Naive thymus-derived CD8-positive, alpha-beta T cell (primary cell): ENCODE measurements at places on chromosomes 16 and 17.

- no peak for DNase-seq
These were observed 93.9 kb downstream of the STH start for GRCh38 chr17:46092991-46093390.

DNA sequence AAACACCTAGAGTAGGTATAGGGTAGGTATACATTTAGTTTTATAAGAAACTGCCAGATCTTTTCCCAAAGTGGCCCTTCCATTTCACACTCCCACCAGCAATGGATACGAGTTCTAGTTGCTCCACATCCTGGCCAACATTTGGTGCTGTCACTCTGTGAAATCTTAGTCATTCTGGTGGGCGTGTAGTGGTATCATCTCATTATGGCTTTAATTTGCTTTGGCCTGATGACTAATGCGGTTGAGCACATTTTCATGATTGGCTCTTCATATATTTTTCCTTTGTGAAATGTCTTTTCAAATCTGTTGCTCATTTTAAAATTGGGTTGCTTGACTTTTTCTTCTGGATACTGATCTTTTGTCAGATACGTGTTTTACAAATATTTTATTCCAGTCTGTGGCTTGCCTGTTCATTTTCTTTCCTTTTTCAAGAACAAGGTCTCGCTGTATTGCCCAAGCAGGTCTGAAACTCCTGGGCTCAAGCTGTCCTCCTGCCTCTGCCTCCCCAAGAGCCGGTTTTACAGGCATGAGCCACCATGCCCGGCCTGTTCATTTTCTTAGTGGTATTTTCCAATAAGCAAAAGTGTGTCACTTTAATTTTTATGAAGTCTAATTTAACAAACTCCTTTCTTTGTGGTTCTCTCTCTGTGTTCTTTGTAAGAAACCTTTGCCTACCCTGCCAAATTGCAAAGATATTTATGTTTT, 192.4 kb downstream of the SEC14L1 start:
- DNase-seq, result no peak

DNA sequence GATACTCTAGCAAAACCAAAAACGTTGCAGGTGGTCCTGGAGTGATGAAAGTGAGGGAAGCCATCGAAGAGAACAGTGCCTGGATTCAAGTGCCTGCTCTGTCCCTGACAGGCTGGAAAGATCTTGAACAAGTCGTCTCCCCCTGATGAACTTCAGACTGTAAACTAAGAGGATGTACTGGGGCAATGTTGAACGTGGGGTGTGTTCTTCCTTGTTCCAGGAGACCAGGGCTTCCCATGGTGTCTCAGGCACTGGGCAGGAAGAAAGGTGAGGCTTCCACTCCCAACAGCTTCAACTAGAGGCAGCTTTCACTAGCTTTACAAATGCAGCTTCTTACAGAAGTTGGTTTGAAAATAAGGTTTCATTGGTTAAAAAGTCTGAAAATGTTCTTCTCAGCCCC, 21.4 kb upstream of the NF1 start:
- no peak for DNase-seq

- DNase-seq, result no peak
These were observed 75.3 kb upstream of the TBC1D3K start for GRCh38 chr17:37848690-37849616.

DNA sequence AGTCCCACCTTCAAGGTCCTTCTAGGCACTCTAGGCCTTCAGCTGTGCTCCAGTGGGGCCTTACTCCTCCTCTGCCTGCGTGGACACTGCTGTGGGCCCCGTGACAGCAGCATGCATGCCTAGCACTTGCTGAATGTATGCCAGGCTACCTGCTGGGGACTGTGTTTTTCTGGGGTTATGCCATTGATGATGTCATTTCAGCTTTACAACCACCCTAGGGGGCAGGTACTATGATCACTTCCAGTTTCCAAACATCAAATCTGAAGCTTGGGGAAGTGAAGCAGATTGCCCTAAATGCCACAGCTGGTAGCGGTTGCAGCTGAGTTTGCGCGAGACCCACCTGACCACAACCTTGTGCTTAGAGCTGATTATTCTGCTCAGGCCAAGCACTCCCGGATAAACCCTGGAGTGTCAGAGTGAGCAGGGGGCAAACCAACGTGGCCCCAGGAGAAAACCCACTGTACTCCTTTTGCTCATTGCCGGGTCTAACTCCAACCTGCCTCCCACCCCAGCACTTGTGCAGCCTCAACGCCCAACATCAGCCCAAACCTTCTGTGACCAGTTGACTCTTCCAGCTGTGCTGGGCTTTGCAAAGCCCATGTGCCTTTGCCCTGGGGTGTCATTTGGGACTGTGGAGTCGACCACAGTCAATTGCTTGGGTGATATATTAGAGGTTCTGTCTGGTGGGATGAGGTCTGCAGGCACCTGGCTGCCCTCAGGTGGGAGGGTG, 168.4 kb downstream of the ENGASE start:
- DNase-seq, result no peak

- no peak for DNase-seq
These were observed 36.0 kb downstream of the ITFG1 start for GRCh38 chr16:47424846-47425245.

GRCh38 chr16:82005027-82005830, 6.0 kb downstream of the SDR42E1 start:
- no peak for DNase-seq

DNA sequence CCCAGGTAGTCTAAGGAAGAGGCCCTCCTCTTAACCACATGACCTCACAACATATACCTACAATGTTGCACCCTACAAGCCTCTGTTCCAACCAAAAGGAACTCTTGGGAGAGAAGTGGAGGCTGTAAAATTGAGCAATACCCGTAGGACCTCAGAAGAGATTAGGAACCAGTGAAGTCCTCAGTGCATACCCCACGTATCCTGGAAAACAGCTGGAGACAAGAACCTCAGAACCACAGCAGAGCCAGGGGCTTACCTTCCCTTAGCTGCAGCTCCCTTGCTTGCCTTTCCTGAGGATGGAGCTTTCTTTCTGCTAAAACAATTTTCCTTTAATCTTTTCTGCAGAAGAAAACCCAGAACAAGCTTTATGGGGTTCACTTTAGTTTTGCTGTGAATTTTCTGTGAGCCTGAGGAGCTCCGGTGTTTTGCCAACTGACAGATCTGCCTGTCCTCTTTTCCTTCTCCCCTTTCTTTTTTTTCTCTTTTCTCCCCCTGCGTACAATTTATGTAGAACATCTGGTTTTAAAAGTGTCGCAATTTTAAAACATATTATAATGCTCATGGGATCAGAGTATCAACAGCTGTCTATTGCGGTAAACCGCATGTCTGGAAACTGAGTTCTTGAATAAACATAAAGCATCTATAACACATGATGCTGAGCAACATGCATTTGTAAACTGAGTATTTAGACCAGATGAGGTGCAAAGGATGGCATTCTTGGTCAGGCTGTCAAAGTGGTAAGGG, 226.4 kb upstream of the MAF start:
- DNase-seq, result no peak

DNA sequence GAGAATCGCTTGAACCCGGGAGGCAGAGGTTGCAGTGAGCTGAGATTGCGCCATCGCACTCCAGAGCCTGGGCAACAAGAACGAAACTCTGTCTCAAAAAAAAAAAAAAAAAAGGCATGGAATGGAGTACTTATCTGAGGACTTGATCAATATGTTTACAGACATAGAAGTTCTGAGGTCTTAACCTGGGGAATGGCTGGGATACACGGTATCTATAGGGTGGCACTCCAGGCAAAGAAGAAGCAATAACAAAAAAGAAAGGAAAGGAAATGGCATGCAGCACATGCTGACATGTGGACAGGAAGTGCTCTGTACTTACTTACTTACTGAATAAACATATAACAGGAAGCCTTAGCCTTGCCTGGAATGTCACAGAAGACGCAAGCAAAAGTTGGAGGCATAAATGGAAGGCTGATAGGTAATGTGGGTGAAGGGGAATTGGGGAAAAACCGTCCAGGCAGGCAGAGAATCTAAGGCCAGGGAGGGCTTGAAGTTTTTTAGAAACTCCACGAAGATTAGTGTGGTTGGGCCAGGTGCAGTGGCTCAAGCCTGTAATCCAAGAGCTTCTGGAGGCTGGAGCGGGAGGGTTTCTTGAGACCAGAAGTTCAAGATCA, 10.1 kb upstream of the SPOP start:
- DNase-seq, result no peak

- no peak for DNase-seq
These were observed 368.0 kb downstream of the CPPED1 start for GRCh38 chr16:12435730-12436129.

DNA sequence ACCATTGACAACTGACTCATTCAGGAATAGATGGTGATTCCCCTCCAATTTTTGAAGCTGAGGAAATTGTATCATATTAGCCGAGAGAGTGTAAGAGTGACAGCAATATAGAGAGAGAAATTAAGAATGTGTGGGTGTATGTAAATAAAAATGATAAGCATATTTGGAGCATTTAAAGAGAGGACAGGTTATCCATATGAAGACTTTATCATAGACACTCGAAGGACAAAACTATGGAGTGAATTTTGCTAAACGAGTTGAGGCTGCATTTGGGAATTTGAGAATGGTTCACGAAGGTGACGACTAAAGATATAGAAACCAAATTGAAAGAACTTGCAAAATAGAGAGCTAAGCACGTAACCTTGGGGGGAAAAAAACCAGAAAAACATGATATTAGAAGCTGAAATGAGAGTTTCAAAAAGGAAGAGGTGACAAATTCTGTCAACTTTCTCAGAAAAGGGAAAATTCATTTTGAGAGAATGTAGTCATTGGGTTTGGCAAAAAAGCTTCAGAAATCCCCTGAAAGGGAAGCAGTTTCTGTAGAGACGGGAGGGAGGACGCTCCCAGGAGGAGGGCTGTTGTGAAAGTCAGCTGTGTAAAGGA, 129.7 kb downstream of the KCNJ2 start:
- DNase-seq, result no peak

DNA sequence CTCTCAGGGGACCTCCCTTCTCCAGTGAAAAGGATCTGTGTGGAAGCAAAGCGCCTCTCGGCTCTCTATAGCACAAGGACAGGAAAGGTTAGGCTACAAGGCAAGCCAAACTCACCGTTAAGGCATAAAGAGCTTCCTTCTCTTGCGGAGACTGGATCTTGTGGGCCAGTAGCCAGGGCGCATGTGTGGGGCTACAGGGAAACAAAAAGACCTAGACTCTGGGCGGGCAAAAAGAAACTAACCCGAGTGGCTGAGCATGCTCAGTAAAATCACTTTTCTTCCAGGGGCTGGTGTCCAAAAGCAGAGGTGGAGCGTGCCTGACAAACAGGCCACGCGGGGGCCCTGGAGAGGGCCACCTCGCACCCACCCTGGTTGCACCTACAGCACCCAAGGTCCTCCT, 16.1 kb downstream of the GGA2 start:
- DNase-seq, result no peak

DNA sequence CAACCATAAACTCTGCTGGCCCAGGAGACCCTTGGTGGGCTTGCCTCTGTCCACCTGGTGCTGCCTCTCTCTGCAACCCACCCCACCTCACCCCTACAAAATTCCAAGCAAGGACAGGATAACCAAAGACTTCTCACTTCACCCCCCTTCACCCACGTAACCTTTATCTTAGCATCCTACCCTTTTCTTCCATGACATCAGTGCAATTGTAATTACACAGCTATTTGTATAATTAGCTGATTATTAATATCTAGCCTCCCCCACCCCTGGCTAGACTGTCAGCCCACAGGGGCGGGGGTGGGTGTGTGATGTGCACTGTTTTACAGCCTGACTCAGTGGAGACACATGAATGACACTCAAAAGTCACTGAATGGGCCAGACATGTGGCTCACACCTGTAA, 262.2 kb downstream of the MRTFB start:
- no peak for DNase-seq

DNA sequence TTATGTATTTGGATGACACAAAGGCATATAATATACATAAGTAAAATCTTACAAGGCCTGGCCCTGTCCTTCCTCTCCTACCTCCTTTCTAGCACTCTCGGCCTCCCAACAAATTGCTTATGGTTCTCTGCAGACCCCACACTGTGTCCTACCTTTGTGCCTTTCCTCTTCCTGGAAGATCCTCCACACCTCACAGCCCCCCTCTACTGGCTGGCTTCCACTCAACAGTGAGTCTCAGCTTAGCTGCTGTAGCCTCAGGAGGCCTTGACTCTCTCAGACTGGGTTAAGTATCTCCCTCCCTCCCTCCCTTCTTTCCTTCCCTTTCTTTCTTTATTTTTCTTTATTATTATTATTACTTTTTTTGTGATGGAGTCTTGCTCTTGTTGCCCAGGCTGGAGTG, 8.3 kb upstream of the SLC52A1 start:
- DNase-seq, result no peak

DNA sequence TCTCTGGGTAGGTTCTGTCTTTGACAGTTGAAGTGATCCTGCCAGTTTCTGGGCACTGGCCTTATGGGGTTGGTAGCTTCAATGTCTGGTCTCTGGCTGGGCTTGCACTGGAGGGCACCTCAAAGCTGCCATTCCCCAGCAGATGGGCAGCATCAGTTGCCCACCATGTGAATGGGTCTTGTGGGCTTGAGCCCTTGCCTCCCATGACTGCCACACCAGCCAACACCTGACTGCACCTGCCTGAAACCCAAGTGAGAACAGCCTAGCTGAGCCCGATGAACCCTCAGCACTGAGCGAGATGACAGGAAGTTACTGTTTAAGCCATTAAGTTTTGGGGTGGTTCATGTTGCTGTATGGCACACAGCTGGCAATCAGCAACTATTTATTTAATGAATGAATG, 69.1 kb upstream of the AXIN2 start:
- no peak for DNase-seq

DNA sequence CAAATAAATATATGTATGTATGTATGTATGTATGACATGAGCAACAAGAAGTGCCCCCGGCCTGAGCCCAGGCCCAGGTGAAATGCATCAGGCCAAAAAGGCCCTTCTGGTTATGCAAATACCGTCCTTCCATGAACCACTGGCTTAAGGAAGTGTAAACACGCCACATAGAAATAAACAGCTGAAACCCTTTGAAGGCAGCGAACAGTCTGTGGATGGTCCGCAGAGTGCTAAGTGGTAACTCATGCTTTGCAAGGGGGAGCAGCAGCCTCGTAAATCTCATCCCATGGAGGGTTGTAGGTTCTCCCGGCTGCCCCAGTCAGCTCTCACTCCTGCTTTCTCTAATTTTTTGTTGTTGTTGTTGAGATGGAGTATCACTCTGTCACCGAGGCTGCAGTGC, 36.7 kb downstream of the COTL1 start:
- DNase-seq, result no peak

- no peak for DNase-seq
These were observed 288.7 kb upstream of the ERCC4 start for GRCh38 chr16:13631213-13631767.

DNA sequence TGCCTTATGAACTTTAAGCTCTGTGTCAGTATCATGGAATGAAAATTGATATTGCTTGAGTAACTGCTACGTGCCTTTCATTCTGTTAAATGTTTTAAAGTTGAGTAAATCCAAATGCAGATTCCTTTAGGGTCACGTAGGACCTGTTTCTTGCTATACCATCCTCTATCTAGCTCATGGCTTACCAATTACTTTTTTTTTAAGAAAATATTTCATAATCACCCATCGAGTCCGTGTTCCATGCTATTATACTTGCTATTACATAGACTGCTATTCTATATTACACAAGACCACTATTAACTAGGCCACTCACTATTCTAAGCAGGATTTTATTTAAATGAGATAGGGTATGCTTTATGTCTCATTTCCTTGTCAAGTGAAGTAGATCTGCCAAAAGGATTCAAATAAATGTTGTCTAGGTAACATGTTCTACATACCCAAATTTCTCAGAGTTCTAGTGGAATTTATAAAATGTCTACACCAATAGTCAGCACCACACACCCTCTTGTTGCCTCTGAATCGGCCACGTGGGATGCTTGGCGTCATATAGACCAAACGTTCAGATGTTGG, 11.9 kb downstream of the ANKFN1 start:
- DNase-seq, result no peak

- DNase-seq, result peak; percentile 57
These were observed 964 bp upstream of the FAAP100 start for GRCh38 chr17:81553018-81553615.

GRCh38 chr16:55835581-55835980, 2.7 kb upstream of the CES1 start:
- DNase-seq, result no peak
